ENCODE measurements at places on chromosomes 12 and 14. TPM values are rescaled to one million over a fixed set of nuclear protein-coding genes. Genes with fewer than 3 reads are reported as not detected.

The CHGA gene
- total RNA-seq: not detected

The PTGDR gene
- 0.16 TPM for total RNA-seq

The CEBPE gene
- 0.16 TPM for total RNA-seq

The DEGS2 gene
- total RNA-seq: 0.16 TPM

The SLC17A8 gene
- total RNA-seq: 0.16 TPM

The SALL2 gene
- 3.6 TPM for total RNA-seq

The FITM1 gene
- total RNA-seq: 0.16 TPM

The ZDHHC22 gene
- not detected for total RNA-seq

The SART3 gene
- total RNA-seq: 104 TPM

The SDR9C7 gene
- total RNA-seq: not detected

The SOAT2 gene
- 0.16 TPM for total RNA-seq

The DENR gene
- total RNA-seq: 36.1 TPM

The SMCO3 gene
- not detected for total RNA-seq

The RHNO1 gene
- 15.0 TPM for total RNA-seq

The NKX2-1 gene
- 0.09 TPM for total RNA-seq

The TSPAN8 gene
- total RNA-seq: not detected

The COQ6 gene
- total RNA-seq: 15.1 TPM

The SLCO1C1 gene
- not detected for total RNA-seq

The NTN4 gene
- total RNA-seq: 48.6 TPM

The CNTN1 gene
- 0.63 TPM for total RNA-seq

The PAX9 gene
- under 0.01 TPM for total RNA-seq

The KRT73 gene
- total RNA-seq: not detected

The CHST11 gene
- 3.5 TPM for total RNA-seq

The NFE2 gene
- 0.17 TPM for total RNA-seq

The STAC3 gene
- 0.63 TPM for total RNA-seq

The MIP gene
- total RNA-seq: not detected

The EXOC3L4 gene
- 0.32 TPM for total RNA-seq

The HOXC9 gene
- total RNA-seq: 0.52 TPM

The RPL10L gene
- total RNA-seq: not detected

The CCDC196 gene
- not detected for total RNA-seq

The CMKLR1 gene
- not detected for total RNA-seq

The DHH gene
- total RNA-seq: 0.17 TPM

The ASPG gene
- not detected for total RNA-seq

The IAPP gene
- not detected for total RNA-seq

The CCDC197 gene
- total RNA-seq: not detected

The TRIM9 gene
- total RNA-seq: under 0.01 TPM

The CCDC184 gene
- total RNA-seq: 0.32 TPM

The STON2 gene
- total RNA-seq: 4.9 TPM

The PPFIBP1 gene
- total RNA-seq: 45.8 TPM

The PTCSC3 gene
- total RNA-seq: not detected

The MANSC1 gene
- 0.95 TPM for total RNA-seq

The CALCOCO1 gene
- 205 TPM for total RNA-seq

The PELI2 gene
- 8.4 TPM for total RNA-seq

The BATF gene
- total RNA-seq: not detected

The TMEM233 gene
- total RNA-seq: not detected

The TRPV4 gene
- total RNA-seq: 1.1 TPM

The CISTR gene
- total RNA-seq: not detected

The RPS29 gene
- total RNA-seq: 1,629 TPM

The LAG3 gene
- total RNA-seq: 0.09 TPM

The CD163L1 gene
- total RNA-seq: under 0.01 TPM

The POTEG gene
- total RNA-seq: not detected

The CLEC2B gene
- total RNA-seq: 20.8 TPM

The AMN gene
- total RNA-seq: under 0.01 TPM

The OR8S1 gene
- not detected for total RNA-seq

The CBX5 gene
- 13.7 TPM for total RNA-seq

The TAS2R10 gene
- 1.3 TPM for total RNA-seq

The GLIPR1L1 gene
- total RNA-seq: not detected
